CD4-positive, alpha-beta T cell (primary cell): ENCODE measurements at places on chromosomes 1 and 21. TPM values are rescaled to one million over a fixed set of nuclear protein-coding genes. Genes with fewer than 3 reads are reported as not detected.

DNA sequence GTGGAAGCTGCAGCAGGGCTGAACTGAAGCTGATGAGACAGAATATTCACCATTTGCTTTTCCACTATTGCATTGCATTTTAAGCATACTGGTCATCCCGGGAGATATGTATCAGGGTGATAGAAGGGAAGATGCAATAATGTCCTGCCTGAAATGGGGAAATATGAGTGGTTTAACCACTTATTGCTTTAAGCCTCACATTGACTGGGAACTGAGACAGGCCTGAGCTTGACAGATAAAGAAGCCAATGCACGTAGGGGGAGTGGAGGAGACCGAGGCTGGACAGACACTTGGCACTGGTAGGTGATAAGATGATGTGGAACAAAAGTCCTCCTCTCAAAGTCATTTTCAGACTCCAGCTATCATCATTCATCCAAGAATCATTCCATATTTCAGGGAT, 911.7 kb upstream of the NCAM2 start:
- H3K27ac ChIP-seq = no peak overlapping the region
- DNase-seq = no peak
- no peaks in the 10 kb centered on the region for H3K27me3 ChIP-seq
- no peak overlapping the region for H3K4me3 ChIP-seq

- no peaks in the 10 kb centered on the region for H3K4me1 ChIP-seq
- H3K36me3 ChIP-seq = no peaks in the 10 kb centered on the region
- DNase-seq = no peak
- H3K4me3 ChIP-seq = no peak overlapping the region
These were observed 24.6 kb downstream of the CLSPN start for GRCh38 chr1:35745124-35745730.

DNA sequence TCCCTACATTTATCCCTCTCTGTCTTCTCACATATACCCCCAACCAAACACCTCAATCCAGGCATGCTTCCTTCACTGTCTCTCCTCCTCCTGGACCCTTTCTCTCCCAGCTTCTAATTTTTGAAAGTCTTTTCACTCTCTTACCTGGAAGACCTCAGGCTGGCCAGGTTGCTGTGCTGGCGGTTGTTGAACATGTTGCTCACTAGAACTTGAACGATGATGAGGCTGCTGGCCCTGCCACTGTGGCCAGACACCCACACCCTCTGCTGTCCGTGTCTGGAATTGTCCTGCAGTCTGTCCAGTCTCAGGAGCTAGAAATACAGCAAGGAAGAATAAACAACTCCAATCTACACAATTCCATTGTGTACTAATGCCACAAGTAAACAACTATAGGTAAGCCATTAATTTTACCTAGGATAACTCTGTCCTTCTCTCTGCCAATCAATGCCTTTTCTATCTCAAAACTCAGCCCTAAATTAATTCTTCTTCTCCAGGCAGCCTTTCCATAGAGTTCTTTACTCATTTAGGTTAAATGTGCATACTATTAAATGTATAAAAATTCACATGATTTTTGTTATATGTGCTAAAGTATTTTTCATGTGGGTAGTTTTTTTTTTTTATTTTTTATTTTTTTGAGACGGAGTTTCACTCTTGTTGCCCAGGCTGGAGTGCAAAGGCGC, 5.1 kb upstream of the CTSK start:
- no peak for DNase-seq
- H3K4me3 ChIP-seq = no peak overlapping the region
- H3K27ac ChIP-seq = no peak overlapping the region
- no peaks in the 10 kb centered on the region for H3K4me1 ChIP-seq

DNA sequence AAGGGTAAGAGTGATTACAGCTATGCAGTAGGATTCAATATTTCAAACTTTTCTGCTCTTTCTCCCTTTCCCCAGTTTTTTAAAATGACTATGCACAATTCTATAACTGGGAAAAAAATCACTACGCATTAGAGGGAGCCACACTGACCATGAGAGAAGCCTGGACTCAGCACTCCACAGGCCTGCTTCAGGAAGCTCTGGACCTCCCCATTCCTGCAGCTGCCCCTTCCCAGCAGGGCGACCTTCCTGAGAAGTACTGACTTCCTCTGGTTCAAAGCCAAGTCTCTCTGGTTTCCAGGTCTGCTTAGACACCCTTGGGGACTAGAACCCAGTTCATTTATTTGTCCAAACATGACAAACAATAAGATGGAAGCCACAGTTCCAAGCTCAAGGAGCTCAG, 42.0 kb upstream of the CLSTN1 start:
- H3K4me1 ChIP-seq = peaks cover 10% of the 10 kb centered on the region
- no peak for DNase-seq
- H3K27me3 ChIP-seq = no peaks in the 10 kb centered on the region
- H3K36me3 ChIP-seq = peaks cover 3% of the 10 kb centered on the region
- no peak overlapping the region for H3K27ac ChIP-seq

- H3K27ac ChIP-seq = no peak overlapping the region
- no peaks in the 10 kb centered on the region for H3K36me3 ChIP-seq
- H3K4me3 ChIP-seq = no peak overlapping the region
These were observed 141.8 kb upstream of the AJAP1 start for GRCh38 chr1:4512636-4513035.

GRCh38 chr1:18725231-18725895, 94.7 kb downstream of the PAX7 start:
- H3K4me1 ChIP-seq = no peaks in the 10 kb centered on the region
- peaks cover 44% of the 10 kb centered on the region for H3K27me3 ChIP-seq
- no peaks in the 10 kb centered on the region for H3K36me3 ChIP-seq
- H3K4me3 ChIP-seq = no peak overlapping the region
- no peak for DNase-seq

- no peaks in the 10 kb centered on the region for H3K36me3 ChIP-seq
- no peaks in the 10 kb centered on the region for H3K4me1 ChIP-seq
These were observed 62.0 kb upstream of the USP25 start for GRCh38 chr21:15667819-15668218.

DNA sequence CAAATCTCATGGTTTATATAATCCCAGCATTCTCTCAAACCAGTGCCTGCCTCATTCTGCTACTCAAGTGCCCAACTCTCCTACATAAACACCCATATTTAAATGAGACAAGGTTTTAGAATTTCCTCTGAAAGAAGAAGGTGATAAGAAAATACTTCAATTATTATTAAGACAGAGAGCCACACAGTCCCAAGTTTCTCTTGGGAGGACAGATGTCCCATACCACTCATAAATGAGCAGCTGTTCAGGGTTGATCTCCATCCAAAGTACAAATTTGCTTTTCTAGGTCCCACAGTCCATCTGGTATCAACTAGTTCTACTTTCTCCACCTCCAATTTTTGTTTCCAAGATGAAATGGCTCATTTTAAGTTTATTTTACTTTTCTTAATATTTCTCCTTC, 11.3 kb downstream of the DCAF8 start:
- peaks cover 13% of the 10 kb centered on the region for H3K36me3 ChIP-seq
- DNase-seq = no peak
- no peak overlapping the region for H3K27ac ChIP-seq
- H3K27me3 ChIP-seq = no peaks in the 10 kb centered on the region

DNA sequence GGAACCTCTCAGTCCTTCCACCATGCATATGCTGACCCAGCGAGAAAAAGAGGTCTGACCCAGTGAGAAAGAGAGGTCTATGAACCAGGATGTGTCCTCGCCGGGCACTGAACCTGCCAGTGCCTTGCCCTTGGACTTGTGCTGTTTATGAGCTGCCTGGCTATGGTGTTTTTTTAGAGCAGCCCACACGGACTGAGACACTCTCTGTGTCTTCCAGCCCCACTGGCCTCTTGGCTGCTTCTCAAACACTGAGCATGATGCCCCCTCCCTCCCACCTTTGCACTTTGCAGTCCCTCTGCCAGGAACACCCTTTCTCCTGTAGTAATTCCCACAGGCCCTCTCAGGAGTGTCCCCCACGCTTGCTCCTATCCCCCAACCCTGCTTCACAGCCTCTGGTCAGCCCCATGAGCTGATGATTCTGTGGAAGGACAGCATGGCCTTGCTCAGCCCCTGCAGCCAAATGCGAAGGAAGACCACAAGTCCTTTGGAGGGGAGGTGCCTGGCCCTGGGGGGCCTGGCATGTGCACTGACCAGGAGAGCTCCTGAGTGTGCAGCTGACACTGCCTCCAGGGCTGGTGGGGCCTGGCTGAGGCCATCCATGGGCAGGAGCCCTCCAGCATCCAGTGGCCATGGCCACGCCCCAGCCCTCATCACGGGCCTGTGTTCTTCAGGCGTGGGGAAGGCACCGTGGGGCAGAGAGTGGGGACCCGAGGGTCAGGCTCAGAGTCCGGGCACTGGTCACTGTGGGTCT, 23.8 kb downstream of the WNT3A start:
- peaks cover 11% of the 10 kb centered on the region for H3K27me3 ChIP-seq
- no peak for DNase-seq
- no peaks in the 10 kb centered on the region for H3K4me1 ChIP-seq
- H3K27ac ChIP-seq = no peak overlapping the region
- H3K4me3 ChIP-seq = no peak overlapping the region

DNA sequence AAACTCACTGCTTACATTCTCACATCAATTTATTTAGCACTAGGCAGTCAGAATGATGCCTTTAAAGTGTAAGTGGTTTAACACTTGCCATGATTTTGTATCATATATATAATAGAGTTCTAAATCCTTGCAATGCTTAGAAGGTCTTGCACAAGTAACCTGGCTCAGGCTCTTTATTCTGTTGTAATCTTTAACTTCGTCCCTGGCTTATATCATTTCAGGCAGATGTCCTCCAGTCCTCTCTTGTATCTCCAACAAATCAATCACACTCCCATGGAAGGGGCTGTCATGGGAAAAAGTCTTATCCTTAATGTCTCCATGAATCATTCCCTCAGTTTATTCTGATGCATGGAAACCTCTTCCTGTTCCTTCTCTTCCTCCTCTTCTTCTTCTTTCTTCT, 841.6 kb upstream of the B3GALT2 start:
- H3K4me3 ChIP-seq = no peak overlapping the region
- no peaks in the 10 kb centered on the region for H3K27me3 ChIP-seq
- H3K4me1 ChIP-seq = no peaks in the 10 kb centered on the region
- H3K27ac ChIP-seq = no peak overlapping the region

DNA sequence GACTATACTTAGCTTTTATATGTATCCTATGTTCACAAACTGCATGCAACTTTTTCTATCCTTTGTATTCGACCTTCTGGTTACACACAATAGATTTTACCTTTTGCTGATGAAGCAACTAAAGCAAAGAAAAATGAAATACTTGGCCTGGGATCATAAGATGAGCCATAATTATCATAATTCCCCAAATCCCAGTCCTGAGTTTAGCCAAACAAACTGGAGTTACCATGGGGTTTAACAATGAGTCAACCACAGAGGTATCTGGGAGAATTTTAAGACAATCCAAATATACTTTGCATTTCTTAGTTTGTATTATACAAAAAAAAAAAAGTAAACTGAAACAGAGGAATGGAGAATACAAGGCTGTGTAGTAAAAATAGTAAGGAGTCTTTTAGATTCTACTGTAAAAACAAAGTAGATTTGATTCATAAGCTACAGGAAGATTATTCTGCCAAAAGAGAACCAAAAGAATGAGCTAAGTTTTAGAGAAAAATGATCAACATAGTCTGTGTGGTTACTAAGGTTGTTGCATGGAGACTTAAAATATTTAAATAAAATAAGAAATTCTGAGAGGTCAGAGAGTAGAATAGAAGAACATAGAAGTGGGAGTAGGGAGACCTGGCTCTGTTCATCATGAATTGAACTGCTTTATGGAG, 60.4 kb upstream of the GORAB start:
- no peak overlapping the region for H3K27ac ChIP-seq
- H3K36me3 ChIP-seq = no peaks in the 10 kb centered on the region
- no peaks in the 10 kb centered on the region for H3K4me1 ChIP-seq
- H3K27me3 ChIP-seq = no peaks in the 10 kb centered on the region
- no peak overlapping the region for H3K4me3 ChIP-seq

DNA sequence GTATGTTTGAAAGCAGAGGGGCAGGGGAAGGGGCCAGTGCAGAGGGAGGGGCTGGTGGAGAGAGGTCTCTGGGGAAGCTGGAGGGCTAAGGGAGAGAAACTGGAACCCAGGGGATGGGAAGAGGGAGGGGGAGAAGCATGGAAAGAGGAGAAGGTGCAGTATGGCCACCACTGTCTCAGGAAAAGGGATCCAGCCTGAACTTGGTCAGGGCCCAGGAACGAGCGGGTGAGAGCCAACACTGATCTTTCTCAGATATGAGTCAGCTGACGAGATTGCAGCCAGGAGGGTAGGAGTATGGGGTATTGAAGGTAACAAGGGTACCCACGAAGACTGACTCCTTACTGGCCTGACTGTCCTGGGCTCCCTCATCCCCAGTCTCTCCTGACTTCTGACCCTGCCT, 18.0 kb downstream of the TIE1 start:
- no peaks in the 10 kb centered on the region for H3K4me1 ChIP-seq
- H3K27me3 ChIP-seq = no peaks in the 10 kb centered on the region

- no peaks in the 10 kb centered on the region for H3K27me3 ChIP-seq
- no peak for DNase-seq
- no peak overlapping the region for H3K4me3 ChIP-seq
- H3K4me1 ChIP-seq = no peaks in the 10 kb centered on the region
- no peak overlapping the region for H3K27ac ChIP-seq
These were observed 13.4 kb upstream of the B3GALT5 start for GRCh38 chr21:39599191-39599970.

Gene PADI4
- 0.41 TPM for total RNA-seq

- H3K4me3 ChIP-seq = no peak overlapping the region
- no peaks in the 10 kb centered on the region for H3K27me3 ChIP-seq
- no peak for DNase-seq
- peaks cover 87% of the 10 kb centered on the region for H3K4me1 ChIP-seq
These were observed 11.0 kb upstream of the KCNAB2 start for GRCh38 chr1:6034750-6035096.
